ENCODE measurements at places on chromosomes 3 and 15.

DNA sequence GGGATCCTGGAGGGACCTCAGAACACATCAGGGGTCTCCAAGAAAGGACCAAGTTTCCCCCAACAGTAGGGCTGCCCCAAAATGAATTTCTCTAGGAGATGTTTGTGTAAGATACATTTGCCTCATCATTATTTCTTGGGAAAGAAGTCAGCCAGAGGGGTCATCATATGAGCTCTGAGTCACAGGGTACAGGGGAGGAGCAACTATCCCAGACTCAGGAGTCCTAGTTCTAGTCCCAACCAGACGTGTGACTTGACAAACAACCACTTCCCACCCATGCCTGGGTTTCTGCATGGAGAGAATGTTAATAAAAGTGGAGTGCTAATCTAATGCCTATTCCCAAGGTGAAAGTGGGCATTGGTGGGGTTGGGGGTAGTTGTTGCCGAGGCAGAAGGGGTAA is 144.1 kb downstream of the ALDH1A2 start:
- no peak for DNase-seq

DNA sequence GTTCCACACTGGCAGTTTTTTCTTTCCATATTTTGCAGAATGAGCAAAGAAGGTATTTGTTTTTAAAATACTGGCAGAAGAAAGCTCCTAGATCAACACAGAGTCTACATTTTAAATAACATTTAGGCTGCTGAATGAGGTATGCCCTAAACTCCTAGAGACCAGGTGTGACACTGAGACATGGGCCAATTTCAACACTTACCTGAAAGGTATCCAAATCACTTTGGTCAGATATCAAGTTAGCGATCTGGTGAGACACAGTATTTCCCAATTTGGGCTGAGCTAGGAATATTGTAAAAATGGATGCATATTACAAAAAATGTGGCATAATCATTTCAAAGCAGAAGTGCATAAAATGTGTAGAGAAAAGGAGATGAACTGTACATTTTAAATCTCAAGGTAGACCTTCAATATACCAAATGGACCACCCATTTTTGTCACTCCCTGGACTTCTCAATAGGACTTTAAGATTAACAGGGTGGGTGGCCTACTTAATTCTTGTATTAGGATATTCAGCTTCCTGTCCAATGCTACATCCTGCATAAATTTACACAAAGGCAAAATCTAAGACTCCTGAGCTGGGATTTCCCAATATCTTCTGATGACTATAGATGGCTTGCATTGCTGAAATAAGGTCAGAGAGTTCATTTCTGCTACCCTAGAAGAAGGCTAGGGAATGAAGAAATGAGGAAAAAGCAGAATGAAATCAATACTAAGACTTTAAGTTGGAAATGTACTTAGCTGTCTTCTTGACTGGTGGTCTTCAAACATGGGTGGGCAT is 487.8 kb downstream of the FOXP1 start:
- no peak for DNase-seq

DNA sequence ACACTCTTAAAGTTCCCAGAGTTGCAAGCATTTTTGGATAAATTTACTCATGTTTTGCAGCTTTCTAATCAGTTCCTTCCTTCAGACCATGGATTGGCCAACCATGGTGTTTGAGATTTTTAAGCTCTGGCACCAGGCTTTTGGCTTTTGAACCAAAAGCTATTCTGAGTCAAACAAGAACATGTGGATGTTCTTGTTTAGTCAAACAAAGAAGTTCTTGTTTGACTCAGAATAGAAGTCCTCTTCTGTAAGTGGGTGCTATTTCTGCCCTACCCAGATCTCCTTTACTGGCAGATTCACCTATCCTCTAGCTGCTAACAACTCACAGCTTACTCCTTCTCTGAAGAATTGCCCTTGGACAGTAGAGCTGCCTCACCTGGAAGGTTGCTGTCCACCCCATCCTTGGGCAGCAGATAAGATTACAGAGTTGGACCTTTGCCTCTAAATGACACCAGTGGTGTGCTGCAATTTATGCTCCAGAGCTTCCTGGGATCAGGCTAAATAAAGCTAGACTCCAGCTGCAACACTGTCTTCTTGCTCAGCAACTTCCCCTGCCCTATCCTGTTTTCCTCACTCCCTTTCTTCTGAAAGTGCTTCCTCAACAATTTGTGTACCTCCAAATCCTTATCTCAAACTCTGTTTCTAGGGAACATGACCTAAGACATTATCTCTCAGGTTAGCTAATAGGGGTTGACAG is 65.6 kb downstream of the COL6A6 start:
- no peak for DNase-seq

DNA sequence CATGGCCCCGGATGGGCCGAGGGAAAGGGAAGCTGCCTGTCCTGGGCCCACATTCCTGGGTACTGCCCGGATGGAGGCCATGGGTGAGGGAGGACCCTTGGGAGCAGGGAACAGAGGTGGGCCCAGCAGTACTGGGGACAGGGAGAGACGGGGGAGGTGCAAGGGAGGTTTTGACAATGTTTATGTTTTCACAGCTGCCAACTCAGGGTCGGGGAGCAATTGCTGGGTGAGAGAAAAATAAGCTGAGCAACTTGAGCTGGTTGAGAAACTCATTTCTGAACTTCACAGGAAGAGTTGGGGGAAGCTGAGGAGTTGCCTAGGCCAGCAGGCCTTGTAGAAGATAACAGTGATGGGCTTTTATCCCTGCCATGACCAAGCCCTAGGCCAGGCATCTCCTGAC is 11.1 kb upstream of the TSPAN3 start:
- no peak for DNase-seq

GRCh38 chr3:59783468-59783988 is 733.7 kb upstream of the CFAP20DC start:
- DNase-seq = no peak

DNA sequence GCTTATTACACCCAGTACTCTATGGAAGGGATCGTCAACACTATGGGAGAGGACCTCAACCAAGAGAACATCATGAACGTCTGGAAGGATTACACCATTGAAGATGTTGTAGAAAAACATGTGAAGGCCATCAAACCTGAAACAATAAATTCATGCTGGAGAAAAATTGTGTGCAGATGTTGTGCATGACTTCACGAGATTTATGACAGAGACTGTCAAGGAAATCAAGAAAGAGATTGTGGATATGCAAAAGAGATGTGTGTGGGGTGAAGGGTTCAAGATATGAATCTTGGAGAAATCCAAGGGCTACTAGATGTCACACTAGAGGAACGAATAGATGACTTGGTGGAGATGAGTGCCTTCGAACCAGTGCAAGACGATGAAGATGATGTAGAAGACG is 3.5 kb upstream of the PARP16 start:
- no peak for DNase-seq

DNA sequence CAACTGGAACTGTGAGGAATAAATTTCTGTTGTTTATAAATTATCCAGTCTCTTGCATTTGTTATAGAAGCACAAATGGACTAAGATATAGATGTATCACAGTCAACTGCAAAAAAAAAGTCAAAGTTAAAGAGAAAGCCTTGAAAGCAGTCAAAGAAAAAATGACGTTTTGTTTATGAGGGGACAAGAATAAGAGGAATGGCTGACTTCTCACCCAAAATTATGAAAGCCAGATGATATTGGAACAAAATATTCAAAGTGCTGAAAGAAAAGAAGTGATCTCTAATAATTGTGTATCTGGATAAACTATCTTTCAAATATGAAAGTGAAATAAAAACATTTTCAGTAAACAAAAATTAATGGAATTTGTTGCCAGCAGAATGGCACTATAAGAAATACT is 171.8 kb upstream of the IGF1R start:
- DNase-seq = no peak

DNA sequence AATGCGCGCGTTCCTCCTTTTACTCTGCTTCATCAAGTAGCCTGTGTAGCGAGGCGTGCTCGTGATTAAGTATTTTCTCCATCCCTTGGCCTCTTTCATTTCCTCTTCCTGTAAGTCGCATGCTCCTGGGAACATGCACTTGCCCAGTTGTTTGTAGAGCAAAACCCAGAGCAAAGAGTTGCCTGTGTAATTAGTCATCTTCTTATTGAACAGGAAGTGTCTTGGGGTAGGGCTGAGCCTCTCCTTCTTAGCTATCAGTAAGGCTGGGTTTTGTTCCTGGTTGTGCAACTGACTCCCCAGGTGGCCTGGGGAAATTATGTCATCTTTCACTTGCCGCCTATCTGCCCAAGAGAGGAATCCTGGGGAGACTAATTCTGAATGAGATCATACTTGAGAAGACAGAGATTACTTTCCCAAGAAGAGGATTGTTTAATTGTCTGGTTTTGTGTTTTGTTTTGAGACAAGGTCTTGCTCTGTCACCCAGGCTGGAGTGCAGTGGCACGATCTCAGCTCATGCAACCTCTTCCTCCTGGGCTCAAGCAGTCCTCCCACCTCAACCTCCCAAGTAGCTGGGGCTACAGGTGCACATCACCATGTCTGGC is 14.9 kb downstream of the LIPH start:
- DNase-seq = no peak

DNA sequence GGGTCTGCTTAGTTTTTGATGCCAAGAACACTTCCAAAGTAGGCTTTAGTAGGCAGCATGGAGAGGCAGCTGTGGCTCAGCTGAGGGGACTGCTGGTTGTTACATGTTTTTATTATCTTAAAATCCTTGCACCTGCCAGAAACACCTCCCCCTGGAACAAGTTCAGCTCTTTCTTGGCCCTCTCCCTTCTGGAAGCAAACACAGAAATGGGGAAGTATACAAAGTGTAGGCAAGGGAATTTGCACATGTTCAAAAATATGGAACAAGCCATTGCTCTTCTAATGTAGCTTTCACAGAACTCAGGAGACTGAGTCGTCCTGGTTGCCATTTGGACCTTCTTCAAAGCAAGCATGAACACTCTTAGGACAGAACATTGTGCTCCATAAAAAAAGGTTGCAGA is 169.1 kb upstream of the SEMA6D start:
- no peak for DNase-seq

DNA sequence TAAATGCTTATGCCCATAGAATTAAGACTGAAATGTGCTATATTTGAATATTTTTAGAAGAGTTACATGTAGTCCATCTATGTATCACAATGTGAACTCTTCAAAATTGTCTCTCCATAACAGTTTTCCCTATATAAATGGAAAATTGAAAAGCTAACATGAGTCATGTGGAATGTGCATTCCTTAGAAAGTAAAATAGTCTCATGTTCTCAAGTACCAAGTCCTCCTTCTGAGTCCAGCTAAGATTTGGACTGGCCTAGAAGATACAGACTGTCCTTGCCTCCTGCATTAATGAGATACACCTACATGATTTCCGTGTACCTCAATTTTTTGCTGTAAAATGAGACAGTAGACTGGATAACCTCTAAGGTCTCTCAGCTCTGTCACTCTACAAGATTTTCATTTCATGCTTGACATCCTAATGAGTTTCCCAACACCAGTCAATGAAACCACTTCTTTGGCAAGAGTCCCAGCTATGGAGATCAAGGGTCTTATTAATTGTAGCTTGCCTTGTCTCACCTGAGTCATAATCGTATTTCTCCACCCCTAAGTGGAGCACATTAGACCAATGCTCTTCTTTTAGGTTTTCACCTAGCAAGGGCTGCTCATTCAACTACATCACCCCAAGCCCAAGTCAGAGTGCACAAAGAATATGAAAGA is 350.6 kb upstream of the IL12A start:
- no peak for DNase-seq

GRCh38 chr3:132626955-132627354 is 29.9 kb downstream of the ACKR4 start:
- DNase-seq = no peak

DNA sequence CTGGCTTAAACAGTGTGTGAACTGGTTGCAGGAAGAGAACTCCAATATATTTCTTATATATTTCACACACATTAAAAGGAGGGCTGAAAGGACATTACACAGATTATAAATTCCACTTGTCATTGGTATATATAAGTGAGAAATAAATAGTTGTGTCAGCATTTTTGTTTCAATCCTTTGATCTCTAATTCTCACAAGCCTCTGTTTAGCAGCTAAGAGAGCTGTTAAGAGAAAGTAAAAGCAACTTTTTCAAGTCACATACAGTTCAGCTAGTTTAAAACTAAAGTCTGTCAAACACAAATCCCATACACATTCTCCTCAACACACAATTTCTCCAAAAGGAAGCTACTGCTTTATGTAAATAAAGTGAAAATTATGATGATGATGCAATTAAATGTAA is 70.5 kb upstream of the CCDC39 start:
- no peak for DNase-seq

GRCh38 chr3:169199283-169199682 is 464.2 kb downstream of the MECOM start:
- DNase-seq = no peak

DNA sequence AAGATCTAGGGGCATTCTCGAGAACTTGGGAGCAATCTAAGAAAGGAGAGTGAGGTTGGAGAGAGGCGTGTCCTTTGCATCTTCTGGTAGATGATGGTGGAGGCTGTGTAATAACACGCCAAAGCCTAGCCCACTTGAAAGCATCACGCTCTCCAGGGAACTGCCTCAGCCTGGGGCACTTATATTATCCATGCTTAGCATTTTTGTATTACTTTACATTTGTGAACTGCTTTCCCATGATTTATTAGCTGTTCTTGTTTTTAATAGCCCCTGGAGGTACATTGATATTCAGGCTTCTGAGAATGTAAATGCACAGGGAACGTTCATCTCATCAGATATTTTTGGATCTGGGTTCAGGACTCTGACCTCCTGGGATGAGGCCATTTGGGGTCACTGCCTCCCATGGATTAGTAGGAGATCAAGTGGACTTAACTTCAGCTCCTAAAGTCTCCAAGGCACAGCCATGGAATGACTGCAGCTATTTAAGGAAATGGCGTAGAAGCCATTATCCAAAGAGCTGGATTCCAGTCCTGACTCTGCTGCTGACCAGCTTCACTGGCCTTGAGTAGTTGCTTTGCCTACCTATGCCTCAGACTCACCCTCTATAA is 124.9 kb downstream of the LPP start:
- DNase-seq = no peak

GRCh38 chr3:58604031-58604430 is 26.8 kb upstream of the FAM107A start:
- no peak for DNase-seq

GRCh38 chr15:85412956-85413854 is 32.8 kb downstream of the AKAP13 start:
- peak; percentile 43 for DNase-seq

GRCh38 chr15:95346721-95347475 is 983.6 kb upstream of the NR2F2 start:
- no peak for DNase-seq

- no peak for DNase-seq
Observed at GRCh38 chr15:73926219-73927002, at the start of gene LOXL1. LOXL1 (plus strand) TSS chr15:73926462; CDS start chr15:73926784, 322 bp downstream.

Data from stimulated activated CD8-positive, alpha-beta memory T cell treated with anti-CD3 and anti-CD28 coated beads, Interleukin-15, amount 100 ng/mL, for 1 hour (primary cell).